ENCODE measurements at places on chromosomes 5 and 9.

DNA sequence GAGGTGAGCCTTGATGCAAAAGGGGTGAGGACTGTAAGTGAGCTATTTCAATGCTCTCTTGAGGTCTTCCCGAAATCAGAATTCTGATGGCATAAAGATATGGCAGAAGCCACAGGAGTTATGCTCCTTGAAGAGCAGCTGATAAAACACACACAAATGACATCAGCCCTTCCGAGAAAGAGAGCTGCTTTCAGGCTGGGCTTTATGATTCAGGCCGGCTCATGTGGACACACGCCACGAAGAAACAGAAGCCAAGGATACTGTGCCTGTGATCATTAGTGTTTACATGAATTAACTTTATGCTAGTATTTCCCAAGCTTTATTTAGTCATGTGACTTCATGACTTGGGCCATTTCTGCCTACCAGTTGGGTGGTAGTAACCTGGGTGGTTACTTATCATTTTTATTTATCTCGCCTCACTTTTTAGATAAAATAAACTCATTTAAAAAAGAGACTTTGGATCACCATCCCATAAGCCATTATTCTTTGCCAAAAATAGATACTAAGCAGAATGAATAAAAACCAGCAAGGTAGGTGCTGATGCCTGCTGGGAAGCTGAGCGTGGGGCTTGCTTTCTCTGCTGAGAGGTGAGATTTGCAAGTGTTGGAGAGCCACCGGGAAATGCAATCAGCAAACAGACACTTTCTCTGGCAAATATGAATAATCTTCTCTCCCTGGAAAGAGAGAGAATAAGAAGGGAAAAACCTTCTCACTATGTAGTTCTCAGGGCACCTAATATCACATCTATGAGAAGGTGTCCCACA is 73.0 kb upstream of the SLC25A51 start:
- DNase-seq = no peak

GRCh38 chr9:134441227-134442084 is 115.2 kb downstream of the RXRA start:
- no peak for DNase-seq

- no peak for DNase-seq
Observed at GRCh38 chr9:137245450-137246421, 4.6 kb downstream of the TUBB4B start.

DNA sequence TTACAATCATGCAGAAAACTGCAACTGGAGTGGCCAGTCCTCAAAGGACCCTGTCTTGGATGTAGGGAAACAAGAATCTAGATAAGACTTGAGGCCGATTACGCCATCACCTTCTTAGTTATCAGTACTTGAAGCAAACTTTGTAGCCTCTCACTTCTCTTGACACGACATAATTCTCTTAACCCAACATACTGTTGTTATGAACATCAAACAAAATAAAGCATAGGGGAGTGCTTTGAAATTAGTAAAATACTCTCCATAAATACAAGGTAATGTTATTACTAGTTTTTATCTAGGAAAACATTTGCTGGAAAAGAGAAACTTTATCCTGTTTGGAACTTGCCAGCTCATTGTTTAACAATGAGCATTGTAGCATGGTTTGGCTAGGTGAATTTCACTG is 574.9 kb upstream of the DMAC1 start:
- DNase-seq = no peak

- no peak for DNase-seq
Observed at GRCh38 chr5:169089343-169089742, 211.6 kb downstream of the SLIT3 start.

DNA sequence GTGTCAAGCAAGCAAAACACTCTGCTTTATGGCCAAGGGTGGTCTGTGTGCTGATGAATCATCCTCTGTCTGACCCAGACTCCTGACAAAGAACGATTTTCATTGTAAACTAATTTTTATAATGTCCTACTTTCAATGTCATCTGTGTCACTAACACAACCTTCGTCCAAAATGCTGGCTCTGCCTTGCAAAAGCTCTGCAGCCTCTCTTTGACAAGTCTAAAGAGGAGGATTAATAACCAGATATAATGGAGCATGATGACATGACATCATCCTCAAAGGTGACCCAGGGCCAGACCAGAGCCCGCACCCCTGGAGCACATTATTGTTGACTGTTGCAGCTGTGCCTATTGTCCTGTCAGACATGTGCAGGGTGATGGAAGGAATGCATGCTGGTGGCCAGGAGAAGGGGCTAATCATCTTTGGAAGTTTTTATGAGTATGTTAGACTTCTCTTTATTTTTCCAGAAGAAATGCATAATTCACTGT is 589.4 kb downstream of the NR2F1-AS1 start:
- DNase-seq = no peak

GRCh38 chr5:10140195-10140973 is 109.3 kb downstream of the ATPSCKMT start:
- DNase-seq = no peak

DNA sequence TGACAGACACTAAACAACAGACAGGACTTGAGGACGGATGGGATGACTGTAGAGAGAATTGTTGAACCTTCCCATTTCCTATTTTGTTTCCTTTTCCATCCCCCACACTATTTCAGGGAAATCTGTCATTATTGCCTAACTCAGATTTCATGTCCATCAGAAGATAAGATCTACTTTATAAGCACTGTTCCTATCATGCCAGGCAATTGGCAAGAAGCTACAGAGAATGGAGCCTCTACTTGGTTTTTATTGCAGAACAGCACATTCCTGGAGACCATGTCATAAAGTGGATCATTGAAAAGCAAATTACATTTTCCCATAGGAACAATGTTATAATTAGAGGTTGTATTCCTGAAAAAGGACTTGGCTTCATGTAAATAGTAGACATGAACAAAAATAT is 173.7 kb upstream of the KIF2A start:
- DNase-seq = no peak
